ENCODE measurements at places on chromosomes 7 and 10.

DNA sequence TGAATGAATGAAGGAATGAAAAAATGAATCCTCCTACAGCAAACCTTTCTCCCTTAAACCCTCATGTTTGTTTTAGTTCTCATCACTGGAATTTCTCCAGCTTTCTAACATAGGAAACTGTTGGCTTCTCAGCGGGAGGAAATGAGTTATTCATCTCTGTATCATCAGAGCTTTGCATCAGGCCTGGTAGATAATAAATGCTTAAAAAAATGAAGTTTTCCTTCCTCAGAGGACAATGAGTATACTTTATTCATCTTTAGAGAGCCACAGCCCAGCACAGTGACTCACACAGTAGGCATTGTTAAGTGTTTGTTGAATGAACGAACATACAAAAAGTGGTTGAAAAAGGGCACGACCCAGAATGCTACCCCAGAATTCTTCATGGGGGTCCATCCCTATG, 62.6 kb downstream of the COL13A1 start:
- no peak for DNase-seq

DNA sequence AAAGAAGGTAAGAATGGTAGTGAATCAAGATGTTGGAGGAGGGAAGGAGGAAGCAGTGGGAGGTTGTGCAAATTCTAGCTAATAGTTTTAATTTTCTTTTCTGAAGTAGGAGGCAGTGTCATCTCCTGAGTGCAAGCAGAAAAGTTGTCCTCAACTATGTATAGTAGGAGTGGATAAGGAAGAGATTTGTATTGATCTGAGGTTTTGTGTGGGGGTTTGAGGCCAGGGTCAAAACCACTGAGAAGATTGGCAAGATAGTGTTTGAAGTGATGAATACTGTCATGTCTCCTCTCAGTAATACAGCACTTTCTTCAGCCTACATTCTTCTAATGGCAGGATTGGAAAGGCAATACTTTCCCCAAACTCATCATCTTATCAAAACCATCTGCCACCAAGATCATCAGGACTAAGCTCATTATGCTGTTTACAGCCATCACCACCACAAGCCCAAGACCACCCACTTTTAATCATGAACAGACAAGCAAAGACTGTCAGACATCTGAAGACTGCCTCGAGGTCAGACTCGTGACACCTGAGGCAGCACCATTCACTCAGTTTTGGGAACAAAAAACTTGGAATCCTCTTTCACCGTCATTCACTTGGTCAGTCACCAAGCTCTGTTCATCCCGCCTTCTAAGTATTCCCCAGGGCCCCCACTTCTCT, 1.5 kb upstream of the MIOS start:
- DNase-seq: no peak

DNA sequence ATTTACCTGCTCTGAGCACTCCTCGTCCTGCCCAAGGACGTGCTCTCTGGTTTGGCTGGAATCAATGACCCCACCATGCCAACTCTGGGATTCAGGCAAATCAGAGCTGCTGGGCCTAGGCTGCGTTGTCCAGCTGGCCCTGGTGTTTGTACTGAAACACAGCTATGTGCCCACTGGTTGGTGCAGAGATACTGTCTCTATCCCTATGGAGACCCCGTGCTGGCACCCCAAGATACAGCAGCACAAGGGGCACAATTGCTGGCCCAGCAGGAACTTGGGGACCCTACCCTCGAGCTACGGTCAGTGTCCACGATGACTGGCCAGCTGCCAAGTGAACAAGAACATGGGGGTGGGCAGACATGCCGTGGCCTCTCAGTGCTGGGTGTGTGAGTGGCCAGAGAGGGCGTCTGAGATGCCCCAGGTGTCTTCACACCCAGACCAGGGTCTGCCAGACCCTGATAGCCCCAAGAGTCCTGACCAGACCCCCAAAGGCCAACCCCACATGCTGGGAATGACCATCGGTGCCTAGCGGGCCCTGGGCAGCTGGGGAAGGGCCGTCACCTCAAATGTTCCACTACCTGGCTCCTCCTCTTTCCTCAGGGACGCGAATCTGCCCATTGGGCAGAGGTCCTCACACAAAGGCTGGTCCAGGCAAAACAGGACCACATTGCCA, 79.3 kb upstream of the ZNF479 start:
- no peak for DNase-seq

DNA sequence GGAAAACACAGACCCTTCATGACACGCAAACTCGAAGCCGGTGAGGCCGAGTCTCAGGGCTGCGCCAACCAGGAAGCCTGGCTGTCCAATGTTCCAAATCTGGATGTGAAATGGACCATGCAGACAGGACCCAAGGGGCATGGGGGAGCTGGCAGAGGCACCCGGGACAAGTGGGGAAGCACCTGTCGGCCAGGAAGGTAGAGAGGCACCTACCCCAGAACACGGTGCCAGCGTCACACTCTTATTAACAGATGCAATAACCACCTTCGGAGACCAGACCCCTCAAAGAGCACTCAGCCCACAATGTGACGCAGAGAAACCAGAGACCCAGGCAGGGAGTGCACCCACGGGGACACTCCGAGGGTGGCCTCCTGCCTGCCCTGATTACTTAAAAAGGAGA, 88.3 kb upstream of the PDGFA start:
- no peak for DNase-seq

DNA sequence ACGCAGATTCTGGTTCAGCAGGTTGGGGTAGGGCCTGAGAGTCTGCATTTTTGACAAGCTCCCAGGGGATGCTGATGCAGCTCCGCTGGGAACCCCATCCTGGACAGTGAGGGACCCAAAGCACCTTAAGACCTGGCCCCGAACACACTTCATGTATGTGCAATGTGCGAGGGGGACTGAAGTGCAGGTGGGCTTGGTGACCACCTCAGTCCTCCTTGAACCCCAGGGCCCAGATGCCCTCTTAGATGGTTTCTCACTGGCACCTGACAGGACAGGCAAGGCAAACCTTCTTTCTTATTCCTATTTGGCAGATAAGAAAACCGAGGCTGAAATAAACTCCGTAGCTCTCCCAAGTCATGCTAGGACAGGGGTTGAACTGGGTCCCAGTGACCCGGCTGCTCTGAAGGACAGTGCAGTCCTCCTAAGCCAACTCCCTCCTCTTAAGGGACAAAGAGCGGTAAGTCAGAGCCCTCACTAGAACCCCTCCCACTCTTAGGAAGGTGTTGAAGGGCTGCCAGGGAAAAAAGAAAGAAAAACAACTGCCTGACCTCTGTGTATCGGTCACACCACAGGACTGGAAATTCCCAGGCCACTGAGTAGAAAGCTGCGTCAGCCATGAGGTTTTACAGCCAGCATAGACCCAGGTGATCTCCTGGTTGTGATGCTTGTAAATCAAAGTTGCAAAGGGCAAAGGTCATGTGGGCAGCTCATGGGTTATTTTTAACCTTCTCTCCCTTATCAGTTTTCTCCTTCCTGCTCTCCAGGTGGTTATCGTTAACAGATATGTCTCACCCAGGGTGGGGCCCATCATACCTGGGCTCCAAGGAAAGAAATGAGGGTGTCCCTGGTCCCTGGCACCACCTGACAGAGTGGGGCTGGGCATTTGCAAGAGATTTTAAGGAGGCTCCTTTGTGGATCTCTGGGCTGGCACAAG, 90.9 kb upstream of the SMNDC1 start:
- no peak for DNase-seq

DNA sequence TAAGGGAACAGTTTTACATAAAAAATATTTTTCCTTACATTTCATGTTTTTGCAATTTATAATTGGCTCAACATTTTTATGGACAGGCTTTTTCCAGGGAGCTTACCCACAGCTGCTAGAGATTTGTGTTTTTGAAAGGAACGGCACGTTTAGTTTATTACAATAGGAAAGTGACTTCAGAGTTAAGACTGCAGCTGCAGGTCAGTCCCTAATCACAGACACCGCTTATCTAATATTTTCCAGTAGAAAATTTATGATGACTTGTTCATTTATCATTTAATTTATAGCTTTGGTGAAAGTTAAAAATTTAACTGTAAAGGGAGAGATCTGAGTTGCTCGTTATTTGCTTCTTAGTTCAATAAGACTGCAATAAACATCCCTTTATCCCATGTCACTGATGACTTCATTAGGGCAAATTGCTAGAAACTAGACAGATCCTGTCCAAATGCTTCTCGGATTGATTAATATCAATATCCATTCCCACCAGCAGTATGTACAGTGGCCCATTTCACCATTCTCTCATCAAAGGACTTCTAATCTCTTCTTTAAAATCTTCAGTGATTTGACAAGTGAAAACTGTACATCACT, 97.0 kb upstream of the ODAD2 start:
- no peak for DNase-seq

- no peak for DNase-seq
Observed at GRCh38 chr10:12212454-12212853, 16.5 kb downstream of the CDC123 start.

GRCh38 chr10:70744617-70745143, 40.5 kb downstream of the TBATA start:
- no peak for DNase-seq

DNA sequence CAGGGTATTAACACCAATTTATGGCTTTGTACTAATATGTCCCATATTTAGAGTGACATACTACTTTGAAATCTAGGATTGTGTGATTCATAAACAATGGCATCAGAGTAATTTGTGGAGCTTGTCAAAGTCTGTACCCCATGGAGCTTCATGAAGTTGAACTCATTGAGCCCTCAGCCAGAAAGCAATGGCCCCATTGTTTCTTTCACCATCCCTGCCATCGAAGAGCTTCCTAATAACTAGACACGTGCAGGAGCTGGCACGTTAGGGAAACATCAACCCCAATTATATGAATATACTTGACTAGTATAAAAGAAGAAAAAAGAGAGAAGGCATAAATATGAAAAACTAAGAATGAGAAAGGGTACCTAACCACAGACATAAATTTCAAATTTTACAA, 206.6 kb downstream of the CXCL12 start:
- no peak for DNase-seq

- no peak for DNase-seq
Observed at GRCh38 chr10:79058899-79059841, 9.6 kb upstream of the ZMIZ1 start.

DNA sequence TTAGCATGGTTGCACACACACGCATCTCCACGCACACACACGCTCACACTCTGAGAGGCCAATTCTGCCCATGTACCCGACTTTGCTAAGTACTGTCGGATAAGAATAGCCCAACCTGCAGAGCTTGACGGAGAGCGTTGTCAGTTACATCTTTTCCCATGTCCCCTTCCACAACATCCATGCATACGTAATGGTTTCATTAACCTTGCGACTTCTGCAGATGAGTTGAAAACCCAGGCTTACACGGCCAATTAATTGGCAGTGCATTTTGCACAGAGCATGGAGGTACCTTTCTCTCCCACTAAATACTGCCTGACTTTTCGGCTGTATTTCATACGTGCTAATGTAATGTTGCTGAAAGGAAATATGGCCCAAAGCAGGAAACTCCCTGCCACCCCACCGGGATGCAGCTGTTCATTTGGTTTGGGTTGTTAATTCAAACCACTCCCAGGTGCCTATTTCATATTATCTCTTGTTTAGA, 291.2 kb upstream of the HABP2 start:
- DNase-seq: no peak

- DNase-seq: no peak
Observed at GRCh38 chr7:102434039-102434486, 688 bp downstream of the ORAI2 start.

DNA sequence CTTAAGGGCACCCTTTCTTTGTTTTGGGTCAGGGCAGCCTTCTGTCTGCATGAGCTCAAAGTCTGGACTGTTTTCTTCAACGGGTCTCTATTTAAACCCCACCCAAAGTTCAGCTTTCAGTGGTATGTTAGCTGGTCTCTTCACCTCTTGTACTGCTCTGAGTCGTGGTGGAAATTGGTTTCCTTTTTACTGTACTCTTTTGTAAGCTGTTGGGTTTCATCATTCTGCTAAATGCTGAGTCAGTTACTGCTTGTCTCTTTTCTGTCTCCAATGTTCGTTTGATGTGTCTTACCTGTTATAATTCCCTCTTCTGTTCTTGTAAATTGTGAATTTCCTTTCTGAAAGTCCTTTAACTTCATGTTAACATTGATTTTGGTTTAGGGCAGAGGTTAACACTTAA, 64.1 kb upstream of the MALRD1 start:
- DNase-seq: no peak

DNA sequence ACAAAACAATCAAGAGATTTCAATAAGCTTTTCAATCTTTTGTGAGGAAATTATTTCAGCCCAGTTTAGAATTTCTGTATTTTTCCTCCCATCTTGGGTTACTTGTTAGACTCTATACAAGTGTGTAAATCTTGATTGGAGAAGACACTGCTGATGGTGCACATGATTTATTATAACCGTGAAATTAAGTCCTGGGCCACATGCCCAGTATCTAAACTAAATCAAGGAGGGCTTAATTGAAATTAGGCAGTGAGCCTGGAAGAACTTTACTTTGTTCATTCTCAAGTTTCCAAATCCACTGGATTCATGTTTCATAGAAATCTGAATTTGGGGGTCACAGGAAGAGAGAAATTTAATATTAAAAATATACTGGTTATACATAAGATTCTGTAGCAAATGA, 44.5 kb downstream of the CSTF2T start:
- no peak for DNase-seq

- DNase-seq: no peak
Observed at GRCh38 chr10:96643920-96644319, 57.1 kb upstream of the TM9SF3 start.

- DNase-seq: no peak
Observed at GRCh38 chr7:8390262-8390626, 43.2 kb upstream of the NXPH1 start.

GRCh38 chr7:69172357-69173077, 425.8 kb upstream of the AUTS2 start:
- no peak for DNase-seq

GRCh38 chr10:4807761-4808507, 18.1 kb upstream of the AKR1E2 start:
- no peak for DNase-seq

- no peak for DNase-seq
Observed at GRCh38 chr10:51326174-51326573, 251.9 kb downstream of the PRKG1 start.

DNA sequence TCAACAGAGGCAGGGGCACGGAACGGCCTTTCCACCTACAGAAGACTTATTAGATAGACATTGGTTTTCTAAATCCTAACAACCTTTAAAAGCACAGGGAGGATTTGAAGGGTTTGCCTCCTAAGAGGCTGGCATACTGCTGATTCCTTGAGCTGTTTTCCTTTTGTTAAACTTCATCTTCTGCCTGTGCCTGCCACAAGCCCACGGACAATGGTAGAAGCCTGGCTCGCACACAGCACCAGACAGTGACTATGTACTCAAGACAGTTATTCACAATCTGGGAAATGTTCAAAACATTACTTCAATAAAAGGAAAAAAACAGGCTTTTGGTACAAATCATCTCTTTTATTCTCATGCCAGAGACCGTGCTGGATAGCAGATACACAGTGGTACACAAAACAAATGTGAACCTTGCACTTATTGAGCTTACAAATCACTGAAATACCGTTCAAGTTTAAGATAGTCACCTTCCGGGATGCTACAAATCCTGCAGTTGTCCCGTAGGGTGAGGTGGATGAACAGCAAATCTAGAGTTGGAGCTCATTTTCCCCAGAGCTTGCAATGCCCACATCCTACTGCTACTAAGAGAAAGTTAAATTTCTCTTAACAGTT, 63.9 kb downstream of the VPS41 start:
- no peak for DNase-seq

Measured in stimulated activated CD8-positive, alpha-beta memory T cell treated with anti-CD3 and anti-CD28 coated beads, Interleukin-4, amount 100 ng/mL, for 1 hour (primary cell).